Esophagus squamous epithelium (tissue), 5 donors: ENCODE measurements at places on chromosomes 1 and 21.

- DNase-seq = no peak
These were observed 94.7 kb upstream of the C1orf21 start for GRCh38 chr1:184292101-184292500.

DNA sequence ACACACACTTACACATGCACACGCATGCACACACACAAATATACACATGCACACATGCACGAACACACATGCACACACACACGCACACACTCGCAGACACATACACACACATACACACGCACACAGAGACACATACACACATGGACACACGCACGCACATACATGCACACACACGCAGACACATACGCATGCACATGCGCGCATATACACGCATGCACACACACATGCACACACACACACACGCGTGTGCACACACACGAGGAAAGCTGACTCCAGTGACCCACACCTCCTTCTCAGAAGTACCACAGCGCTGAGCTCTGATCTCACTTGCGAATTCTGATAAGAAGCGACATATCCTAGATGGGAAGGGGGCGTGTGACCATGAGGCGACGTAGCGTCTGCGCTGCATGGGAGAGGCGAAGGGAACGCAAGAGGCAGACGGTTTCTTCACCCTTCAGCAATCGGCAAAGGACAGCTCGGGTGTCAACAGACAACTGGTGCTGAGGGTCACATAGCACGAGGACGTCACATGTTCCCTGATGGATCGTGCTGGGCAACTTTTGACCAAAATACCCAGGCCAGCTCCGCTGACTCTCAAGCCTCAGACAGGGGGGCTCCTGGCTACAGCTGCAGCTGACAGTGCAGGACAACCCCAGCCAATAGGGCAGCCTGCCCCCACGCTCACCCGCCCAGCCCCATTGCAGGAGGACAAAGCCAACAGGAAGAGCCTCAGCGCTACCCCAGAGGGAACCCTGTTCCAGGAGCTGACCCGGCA, 16.0 kb upstream of the PDE9A start:
- DNase-seq = no peak

GRCh38 chr21:26832546-26832945, 12.7 kb downstream of the ADAMTS1 start:
- no peak for DNase-seq

DNA sequence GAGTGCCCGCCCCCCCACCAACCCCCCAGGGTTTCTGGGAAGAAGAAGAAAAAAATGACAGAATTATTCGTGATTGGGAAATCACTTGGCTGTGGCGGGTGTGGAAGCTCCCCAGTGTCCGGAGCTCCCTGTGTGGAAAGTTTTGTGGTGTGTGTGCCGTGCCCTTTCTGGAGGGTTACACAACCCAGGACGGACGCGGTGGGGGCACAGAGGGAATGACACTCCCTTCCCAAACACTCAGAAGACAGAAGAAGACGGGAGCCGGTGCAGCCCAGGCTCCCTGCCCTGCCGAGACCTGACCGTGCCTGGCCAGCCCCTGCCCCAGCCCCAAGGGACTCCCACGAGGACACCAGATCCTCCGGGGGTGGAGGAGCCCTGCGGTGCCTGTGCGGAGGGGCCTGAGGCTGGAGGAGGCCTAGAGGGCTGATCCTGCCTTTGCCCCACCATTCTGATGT, 33.0 kb upstream of the ADARB1 start:
- DNase-seq = no peak

DNA sequence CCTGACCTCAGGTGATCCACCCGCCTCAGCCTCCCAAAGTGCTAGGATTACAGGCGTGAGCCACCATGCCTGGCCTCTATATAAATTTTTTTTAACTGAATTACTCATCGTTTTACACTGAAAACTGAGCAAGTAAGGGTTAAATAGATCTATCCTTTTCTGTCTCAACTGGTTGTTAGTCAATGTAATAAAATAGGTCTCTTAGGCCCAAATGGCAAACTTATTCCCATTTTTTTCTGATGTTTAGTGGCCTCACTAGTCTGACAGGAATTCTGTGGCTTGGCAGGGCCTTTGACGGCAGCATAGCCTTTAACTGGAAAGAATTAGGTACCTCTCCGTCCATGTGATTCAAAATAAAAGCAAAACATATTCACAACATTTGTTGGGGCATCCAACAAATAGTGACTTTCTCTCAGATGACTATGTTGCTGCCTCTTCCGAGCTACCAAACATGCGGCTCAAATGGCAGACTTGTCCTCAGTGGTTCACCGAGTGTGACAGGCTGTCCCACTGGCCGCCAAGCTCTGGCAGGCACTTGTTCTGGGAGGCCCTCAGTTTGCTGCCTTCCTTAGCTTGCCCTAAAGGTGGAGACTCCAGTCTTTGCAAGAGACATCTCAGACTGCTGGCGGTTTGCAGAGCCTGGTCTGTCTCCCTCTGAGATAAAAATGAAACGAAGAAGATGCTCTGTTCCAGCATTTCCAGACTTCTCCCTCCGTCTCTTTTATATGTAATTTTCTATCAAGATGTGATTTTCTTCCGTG, 17.4 kb downstream of the ATP1A4 start:
- DNase-seq = no peak
